ENCODE measurements at places on chromosomes 2 and 18.

DNA sequence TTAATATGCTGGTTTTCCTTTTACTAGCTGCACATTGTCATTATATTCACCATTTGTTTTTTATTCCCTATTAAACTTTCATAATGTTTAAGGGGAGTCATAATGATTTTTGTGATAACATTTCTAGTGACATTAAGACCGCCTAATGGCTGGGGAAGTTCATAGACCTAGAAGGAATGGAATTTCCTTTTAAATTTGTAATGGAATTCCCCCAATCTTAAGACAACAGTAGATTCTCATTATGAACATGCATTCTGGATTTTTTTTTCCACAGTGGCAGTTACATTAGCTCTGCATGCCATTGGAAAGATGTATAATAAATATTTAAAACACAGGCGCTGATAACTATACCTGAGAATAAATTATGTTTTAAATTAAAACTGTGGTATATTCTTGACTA, 8.4 kb downstream of the YPEL5 start:
- no peak for DNase-seq

DNA sequence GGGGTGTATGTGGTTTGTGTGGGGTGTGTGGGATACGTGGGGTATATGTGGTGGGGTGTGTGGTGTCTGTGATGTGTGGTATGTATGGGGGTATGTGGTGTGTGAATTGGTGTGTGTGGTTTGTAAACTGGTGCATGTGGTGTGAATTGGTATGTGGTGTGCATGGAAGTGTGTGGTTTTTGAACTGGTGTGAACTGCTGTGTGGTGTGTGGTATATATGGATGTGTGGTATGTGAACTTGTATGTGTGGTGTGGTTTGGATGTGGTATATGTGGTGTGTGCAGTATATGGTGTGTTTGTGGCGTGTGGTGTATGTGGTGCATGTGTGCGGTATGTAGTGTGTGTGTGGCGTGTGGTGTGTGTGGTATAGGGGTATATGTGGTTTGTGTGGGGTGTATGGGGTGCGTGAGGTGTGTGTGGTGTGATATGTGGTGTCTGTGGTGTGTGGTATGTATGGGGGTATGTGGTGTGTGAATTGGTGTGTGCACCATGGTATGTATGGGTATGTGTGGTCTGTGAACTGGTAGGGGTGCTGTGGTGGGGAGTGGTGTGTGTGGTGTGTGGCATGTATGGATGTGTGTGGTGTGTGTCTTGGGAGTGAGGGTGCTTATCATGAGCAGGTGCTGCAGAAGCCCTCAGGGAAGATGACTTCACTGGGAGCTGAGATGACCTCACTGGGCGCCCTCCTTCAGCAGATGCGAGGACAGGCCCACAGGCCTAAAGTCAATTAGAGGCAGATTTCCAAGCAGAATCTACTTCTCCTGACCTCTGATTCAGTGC, 209.6 kb upstream of the TNP1 start:
- DNase-seq = no peak

- DNase-seq = no peak
Observed at GRCh38 chr18:35010156-35010555, 31.1 kb upstream of the MAPRE2 start.

DNA sequence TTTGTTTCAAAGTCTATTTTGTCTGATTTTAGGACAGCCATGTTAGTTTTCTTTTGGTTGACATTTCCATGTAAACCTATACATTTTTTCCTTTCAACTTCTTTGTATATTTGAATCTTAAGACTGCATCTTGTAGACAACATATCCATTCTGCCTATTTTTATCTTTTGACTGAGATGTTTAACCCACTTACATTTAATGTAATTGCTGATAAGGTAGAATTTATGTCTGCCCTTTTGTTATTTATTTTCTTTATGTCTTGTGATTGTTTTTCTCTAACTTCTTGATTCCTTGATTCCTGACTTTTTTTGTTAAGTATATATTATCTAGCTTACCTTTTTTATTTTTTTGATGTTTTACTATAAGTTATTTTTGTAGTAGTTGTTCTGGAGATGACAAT, 542.5 kb downstream of the SUCLG1 start:
- DNase-seq = no peak

DNA sequence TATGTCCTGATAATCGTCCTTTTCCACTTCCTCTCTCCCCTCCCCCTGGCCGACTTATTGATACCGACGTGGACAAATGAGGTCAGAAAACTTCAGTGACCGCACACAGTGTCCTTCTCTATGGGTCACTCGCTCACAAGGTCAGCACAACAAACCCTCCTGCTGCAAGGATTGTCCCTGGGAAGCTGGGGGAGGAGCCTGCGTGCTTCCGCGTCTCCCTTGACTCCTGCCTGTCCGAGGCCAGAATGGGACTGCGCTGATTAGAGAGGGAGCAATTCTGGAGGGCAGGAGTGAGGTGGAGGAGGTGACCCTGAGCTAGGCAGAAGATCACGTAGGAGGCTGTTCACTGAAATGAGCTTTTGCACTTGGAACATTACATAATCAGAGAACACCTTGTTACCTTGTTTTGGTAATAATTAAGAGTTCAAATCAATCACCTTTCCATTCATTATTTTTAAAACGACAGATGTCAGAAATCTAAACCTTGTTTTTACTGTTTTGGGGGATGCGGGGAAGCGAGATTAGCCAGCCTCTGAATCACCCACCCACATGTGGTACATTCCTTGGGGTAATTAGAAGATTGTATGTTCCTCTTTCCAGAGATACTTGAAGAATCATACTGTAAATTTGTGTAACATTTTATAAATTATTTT, 70.6 kb downstream of the CTAGE1 start:
- no peak for DNase-seq

GRCh38 chr2:42566025-42566424, 2.4 kb upstream of the MTA3 start:
- no peak for DNase-seq

DNA sequence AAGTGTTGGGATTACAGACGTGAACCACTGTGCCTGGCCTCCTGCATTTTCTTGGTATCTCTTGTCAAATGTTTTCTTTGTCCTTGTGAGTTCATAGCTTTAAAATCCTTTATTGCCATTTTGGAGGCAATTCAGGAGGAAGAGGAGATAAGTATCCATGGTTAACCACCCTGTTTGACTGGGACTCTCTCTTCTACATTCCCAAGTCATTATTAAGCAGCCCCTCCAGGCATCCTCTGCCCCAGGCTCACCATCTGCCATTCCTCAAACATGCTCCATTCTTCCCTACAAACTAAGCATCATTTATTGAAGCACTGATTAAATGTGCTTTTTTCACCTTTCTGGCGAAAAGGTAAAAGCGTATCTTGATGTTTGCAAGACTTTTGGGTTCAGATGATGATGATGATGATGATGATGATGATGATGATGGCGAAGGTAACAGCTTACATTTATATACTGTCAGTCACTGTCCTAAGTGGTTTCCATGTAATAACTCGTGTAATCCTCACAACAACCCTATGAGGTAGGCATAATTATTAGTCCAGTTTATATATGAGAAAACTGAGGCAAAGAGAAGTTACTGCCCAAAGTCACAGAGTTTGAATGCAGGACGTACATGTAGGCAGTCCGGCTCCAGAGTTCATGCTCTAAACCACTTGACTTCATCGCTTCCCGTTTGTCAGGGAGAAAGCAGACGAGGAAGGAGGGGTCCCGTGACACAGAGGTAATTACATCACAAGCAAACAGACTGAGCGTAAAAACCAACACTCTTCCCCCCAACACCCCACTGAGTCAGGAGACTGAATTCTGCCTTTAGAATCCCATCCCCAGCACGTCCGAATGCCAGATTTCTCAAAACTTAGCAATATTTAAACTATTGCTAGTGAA, 69.7 kb upstream of the ACKR3 start:
- no peak for DNase-seq

Measured in stimulated activated CD8-positive, alpha-beta memory T cell treated with anti-CD3 and anti-CD28 coated beads, Interleukin-12 subunit alpha, Interleukin-12 subunit beta, amount 100 ng/mL, for 4 hours (primary cell).